ENCODE measurements at places on chromosomes 16 and 17. TPM values are rescaled to one million over a fixed set of nuclear protein-coding genes. Genes with fewer than 3 reads are reported as not detected.

The FKBP10 gene
- 59.2 TPM for total RNA-seq

The ITGAL gene
- total RNA-seq = 16.7 TPM

DNA sequence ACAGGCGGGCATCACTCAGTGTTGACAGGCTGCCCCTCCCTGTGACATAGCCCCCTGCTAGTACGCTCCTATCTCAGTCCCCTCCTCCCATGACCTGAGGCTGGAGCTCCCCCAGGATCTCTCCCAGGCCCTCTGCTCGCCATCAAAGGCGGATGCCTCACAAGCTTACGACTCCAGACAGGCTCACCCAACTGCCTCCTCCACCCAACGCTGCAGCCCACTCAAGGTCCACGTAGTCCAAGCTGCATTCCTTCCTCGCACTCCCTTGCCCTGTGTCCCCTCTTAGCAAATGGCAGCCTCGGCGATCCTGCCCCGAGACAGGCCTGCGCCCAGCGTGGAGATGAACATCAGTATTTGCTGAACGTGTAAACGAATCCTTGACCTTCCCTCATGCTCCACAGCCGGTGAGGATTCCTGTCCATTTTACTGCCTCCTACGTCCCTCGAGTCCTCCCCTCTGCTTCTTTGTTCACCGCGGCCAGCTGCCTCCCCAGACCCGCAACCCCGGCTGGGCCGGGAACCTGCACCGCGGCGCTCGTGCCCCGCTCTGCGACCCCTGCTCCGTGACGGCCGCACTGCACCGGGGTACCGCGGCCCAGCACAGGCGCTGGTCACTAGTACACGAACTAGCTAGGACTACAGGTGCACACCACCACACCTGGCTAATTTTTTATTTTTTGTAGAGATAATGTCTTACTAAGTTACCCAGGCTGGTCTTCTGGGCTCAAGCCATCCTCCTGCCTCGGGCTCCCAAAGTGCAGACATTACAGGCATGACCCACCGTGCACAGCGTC lies 838 bp upstream of the TMEM97 start:
- no peak for DNase-seq

DNA sequence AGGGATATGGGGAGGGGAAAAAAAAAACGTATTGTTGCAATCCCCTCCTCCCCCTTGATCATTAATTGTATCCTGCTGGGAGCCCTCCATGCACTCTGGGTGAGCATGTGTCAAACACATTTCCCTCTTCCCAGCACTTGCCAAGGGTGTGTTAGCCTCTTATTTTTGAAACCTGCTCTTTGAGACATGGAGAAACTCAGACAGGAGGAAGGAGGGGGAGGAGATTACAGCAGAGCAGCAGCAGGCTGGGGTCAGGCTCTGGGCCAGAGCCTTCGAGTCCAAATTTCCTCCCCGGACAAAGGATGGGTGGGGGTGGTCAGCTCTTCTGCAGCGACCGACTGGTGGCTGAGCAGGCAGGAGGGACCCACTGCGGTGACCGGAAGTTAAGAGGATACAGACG lies 64.7 kb downstream of the SOX9 start:
- DNase-seq = no peak

DNA sequence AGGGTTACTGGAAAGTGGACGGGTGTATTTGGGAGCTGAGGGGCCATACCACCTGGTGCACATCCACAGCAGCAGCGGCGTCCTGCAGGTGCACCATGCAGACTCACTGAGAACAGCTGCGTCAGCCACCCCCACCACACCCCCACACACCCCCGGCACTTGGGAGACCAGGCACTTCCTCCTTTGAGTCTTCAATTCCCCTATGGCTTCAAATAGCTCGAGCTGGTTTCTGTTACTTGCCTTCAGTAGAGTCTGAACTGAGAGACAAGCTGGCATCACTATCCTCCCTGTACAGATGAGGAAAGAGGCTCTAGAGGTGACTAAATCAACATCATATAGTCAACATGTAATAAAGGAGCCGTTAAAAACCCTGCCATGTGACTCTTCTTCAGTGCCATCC lies 15.4 kb downstream of the CUEDC1 start:
- DNase-seq = no peak

DNA sequence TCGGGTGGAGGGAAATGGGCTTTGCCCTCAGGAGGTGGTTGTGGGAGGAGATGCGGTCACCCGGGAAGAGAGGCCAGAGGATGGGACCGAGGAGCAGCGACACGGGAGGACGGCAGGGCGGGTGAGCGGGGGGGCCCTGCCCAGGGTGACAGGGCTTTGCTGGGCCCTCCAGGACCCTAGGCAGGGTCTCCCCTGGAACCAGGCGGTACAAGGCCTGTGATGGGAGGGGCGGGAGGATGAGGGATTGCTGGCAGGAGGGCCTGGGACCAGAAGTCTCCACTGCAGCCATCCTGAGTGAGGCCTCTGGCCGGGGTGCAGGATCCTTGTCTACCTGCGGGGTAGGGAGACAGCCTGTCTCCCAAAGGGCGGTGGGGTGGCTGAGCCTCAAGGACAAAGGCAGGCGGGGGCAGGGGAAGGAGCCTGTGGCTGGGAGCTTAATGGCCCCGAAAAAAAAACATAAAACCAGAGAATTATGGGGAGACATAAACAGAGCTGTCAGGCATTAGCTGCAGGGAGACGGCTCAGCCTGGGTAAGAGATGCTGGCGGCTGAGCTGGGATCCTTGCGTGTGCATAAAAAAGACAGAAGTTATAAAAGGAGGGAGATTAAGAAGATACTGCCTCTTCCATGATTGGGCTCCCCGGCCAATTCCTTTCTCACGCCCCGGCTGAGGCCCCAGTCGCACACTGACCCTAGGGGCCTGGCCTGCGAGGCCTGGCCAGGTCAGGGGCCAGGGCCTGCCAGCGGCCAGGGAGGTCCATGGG lies 66.7 kb downstream of the SREBF1 start:
- no peak for DNase-seq

Measured in mucosa of gallbladder (tissue), 1 donor.